ENCODE measurements at places on chromosomes 1 and 21. TPM values are rescaled to one million over a fixed set of nuclear protein-coding genes. Genes with fewer than 3 reads are reported as not detected.

GRCh38 chr1:23343221-23344110 lies 618 bp downstream of the HNRNPR start:
- peak; percentile 63 for DNase-seq

GRCh38 chr1:216598448-216598847 lies 124.8 kb downstream of the ESRRG start:
- no peak for DNase-seq

Gene OR2W3
- total RNA-seq: not detected

DNA sequence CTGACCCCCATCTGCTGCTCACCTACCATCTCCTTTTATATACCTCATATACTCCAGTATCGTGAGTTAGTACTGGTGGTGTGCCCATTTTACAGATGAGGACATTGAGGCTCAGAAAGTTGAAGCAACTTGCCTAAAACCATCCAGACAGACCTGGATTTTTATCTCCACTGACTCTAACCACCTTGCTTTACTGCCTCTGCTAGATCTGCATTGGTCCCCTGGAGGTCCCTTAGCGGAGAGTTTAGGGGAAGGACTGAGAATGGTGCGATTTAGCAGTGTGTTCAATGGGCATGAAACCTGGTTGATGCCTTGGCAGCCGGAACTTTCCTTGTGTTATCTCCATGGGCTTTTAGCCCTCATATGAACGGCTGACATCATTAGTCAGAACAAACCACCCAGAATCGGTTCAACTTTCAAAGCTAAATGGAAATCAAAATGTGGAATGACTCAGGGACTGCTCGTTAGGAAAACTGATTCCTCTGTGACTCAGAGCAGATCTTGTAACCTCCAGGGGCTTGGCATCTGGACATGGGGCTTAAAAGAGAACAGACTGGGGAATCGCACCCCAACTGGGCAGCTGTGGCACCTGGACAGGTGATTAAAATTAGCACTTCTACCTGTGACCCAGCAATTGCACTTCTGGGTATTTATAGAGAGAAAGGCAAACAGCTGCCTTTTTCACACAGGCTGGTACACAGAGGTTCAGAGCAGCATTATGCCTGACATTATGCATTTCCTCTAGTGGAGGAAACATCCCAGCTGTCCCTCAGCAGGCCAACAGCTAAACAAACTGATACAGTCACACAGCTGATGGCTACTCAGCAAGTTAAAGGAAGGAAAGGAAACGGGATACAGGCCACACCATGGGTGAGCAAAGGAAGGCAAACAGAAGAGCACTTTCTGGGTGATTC lies 25.3 kb downstream of the TMEM51 start:
- DNase-seq: no peak

DNA sequence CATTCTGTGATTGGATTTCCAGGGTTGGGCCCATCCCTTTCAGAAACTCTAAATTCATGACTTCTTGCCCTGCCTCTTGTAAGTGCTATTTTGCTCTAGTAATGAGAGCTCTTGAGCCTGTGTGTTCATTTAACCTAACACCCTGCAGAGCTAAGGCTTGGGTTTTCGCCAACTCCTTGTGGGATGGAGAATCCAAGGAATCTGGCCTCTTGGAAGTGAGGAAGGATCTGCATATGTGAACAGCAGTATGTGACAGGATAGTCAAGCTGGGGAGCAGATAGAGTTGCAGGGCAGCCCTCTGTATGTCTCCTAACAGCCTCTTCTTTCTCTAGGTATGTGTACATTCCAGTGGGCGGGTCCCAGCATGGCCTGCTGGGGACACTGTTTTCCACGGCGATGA lies 258.9 kb downstream of the HHAT start:
- no peak for DNase-seq

GRCh38 chr1:155085504-155086127 lies 7.0 kb downstream of the EFNA3 start:
- DNase-seq: peak; percentile 67

Gene KRTAP11-1
- total RNA-seq: not detected

DNA sequence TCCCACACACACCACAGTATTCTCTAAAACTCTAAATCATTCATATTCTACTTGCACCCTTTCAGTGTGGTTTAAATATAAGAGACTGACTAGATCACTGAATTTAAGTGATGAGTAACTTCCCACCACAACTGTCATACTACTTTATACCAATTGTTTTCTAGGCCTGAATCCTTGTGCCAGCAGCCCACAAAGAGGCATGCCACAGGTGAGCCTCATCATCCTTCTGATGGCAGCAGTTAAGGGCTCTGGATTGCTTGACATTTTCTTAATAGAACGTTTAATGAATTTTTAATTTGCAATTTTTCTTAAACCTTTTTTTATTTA lies 9.6 kb downstream of the C1orf105 start:
- DNase-seq: no peak

Gene RXFP4
- 0.34 TPM for total RNA-seq

DNA sequence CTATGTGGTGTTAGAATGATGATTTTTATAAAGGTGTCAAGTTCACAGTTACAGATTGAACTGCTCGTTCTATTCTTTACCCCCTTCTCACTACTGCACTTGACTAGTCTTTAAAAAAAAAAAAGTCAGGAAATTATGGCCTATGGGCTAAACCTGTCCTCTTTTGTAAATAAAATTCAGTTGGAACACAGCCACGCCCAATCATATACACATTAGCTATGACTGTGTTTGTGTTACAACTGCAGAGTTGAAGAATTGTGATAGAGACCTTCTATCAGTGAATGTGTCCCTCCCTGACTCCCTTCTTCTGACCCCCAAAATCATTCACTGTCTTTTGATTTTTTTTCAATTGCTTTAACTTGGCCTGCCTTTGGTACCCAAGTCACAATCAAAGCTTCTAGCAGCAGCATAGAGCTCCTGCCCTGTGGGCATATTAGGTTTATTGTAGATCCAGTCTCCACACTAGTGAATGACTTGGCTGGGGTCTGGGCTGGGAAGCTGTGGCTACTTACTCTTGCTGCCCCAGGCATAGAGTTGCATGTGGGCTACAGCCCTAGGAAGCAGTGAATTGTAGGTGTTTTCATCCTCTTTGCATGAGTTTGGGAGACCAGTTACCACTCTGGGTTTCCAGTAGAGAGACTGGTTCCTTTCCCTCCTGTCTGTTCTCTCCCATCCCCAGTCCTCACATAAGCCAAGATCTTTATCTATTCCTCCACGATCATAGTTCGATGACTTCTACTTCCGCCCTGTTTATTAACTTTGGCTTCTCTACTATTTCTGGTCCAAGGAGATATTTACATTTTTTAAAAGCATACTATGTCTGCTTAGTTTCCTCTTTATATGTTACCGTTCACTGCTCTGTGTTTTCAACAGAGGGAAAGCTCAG lies 249.9 kb downstream of the FMN2 start:
- DNase-seq: no peak

GRCh38 chr1:231611111-231611510 lies 15.5 kb upstream of the DISC1 start:
- DNase-seq: no peak

- peak; percentile 97 for DNase-seq
Measured at GRCh38 chr1:234963180-234963903, 165.3 kb downstream of the TOMM20 start.

DNA sequence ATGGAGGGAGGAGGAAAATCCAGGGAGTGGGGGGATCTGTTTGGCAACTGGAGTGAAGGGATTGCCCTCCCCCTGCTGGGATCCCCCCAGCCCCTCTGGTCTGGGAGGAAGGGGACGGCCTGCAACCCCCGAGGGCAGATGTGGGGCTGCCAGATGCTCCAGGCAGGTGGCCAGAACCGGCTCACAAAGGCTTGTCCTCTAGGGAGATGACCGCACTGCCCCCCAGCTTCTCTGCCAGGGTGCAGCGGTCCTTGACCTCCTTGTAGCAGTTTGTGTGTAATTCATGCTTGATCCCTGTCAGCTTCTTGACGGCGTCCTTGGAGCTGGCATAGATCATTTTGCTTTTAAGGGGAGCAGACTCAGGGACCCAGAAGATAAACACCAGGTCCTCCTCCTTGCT lies 69.2 kb downstream of the ROR1 start:
- DNase-seq: no peak

- peak; percentile 82 for DNase-seq
Measured at GRCh38 chr1:235093696-235094592, 34.7 kb downstream of the TOMM20 start.

Gene PPP1R8
- 57.3 TPM for total RNA-seq

Gene KCNE2
- total RNA-seq: not detected

DNA sequence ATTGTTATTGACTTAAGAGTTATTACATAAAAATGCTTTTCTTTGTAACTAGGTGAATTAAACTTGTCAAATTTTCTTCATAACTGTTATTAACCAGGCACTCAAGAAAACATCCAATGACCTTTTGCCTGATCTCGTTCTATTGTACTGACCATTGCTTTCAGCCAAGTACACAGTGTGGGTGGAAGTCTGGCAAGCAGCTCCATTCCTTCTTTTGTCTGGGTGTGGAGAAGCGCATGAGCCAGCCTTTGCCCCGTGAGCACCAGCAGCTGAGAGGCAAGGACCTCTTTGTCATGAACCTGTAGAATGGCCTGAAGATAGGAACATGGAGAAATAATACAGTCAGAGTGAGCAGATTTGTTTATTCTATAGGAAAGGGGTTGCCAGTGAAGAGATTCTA lies 57.5 kb downstream of the IARS2 start:
- DNase-seq: no peak

GRCh38 chr1:161374373-161374772 lies 6.7 kb upstream of the CFAP126 start:
- DNase-seq: peak; percentile 15

Gene PROX1
- not detected for total RNA-seq

Gene AGMAT
- total RNA-seq: 0.39 TPM

DNA sequence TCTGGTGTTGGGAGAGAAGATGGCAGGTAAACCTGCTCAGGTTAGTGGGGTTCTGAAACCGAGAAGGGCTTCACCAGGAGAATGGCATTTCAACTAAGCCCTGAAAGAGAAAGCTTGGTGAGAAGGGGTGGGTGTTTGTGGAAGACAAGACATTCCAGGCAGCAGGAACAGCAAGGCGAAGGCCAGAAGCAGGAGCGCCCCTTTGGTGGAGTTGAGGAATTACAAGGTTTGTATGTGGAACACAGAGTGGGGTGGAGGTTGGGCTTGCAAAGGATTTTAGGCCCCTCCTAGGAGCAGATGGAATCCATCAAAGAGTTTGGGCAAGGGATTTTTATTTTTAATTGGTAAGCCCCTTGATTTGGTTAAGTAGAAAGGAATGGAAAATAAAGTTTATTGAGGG lies 24.8 kb upstream of the ELOA start:
- peak; percentile 56 for DNase-seq

Gene KRTAP25-1
- total RNA-seq: not detected

Gene HIVEP3
- total RNA-seq: 0.70 TPM

DNA sequence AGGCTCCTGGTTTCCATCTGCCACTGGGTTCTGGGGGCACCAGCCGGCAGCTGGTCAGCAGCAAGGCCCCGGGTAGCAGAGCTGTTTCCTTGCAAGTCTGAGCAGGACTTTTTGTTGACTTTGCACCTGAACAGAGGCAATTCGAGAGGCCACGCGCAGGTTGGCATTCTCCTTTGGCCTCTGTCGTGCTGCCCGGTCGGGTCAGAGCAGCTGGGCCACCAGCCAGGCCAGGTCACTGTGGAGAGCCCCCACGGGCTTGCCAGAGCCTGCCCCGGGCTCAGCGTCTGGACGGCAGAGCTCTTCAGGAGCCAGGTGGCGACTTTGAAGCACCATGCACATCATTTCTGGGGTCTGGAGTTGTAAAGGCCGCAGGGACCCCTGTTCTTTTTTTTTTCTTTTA lies 28.4 kb upstream of the TMEM52 start:
- no peak for DNase-seq

GRCh38 chr21:25735646-25736597 lies 1.1 kb downstream of the GABPA start:
- peak; percentile 82 for DNase-seq

Gene EDARADD
- not detected for total RNA-seq

Gene CCT3
- 321 TPM for total RNA-seq

DNA sequence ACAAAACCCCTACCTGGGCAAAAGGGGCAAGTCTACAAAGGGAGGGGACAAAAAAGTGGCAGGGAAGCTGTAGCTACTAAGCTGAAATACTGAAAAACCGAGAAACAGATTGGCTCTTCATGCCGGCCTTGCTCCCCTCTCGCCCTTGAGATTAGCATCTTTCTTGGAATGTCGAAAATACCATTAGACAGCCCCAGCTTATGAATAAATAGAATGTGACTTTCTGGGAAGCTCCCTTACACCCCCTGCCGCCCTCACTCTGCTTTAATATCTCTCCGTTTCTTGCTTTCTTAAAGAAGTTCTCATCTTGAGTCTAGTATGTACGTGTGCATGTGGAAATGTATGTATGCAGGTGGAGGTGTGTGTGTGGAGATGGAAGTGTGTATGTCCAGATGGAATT lies 14.1 kb downstream of the TRAF3IP3 start:
- no peak for DNase-seq

DNA sequence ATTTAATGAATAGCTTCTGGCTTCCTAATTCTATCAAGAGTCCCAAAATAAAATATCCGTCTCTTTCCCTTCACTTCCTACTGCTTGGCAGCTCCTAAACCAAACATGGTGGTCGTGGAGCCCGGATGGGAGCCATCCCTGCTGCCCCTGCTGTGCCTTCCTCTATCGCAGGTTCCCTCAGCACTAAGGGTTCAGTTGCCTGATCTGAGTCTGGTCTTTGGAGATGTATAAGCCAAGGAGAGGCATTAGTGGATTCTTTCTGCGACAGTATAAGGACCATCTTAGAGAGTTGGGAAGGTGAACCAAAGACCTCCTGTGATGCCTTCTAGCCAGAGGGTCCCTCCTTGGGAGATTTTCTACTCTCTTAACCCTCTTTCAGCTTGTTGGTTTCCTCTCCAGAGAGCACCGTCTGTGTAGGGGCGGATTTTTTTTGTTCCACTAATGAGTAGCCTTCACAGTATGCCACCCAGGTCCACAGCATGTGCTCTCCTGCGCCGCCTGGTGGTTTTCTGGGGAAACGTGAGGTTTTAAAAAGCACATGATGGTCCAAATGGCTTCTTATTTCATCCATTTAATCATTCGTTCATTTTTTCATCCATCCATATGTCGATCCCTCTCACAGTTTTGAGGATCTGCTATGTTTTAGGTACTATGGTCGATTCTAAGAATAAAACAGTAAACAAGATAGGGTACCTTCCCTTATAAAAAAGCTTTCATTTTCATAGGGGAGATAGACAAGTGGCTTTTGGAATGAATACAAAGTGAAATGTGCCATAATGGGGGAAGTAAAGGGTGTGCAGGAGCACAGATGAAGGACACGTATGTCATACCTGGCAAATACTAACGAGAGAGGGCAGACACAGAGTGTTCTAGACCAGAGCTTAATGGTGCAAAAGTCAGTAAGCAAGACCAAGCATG lies 71.0 kb downstream of the NFASC start:
- peak; percentile 57 for DNase-seq

Measured in OCI-LY7 (cell line).